ENCODE measurements at places on chromosomes 2 and 18. TPM values are rescaled to one million over a fixed set of nuclear protein-coding genes. Genes with fewer than 3 reads are reported as not detected.

TM4SF20 gene
- total RNA-seq = not detected

SPATA3 gene
- not detected for total RNA-seq

FAM110C gene
- 8.6 TPM for total RNA-seq

- no peak for DNase-seq
Observed at GRCh38 chr2:137938204-137938603, 26.1 kb upstream of the HNMT start.

DNA sequence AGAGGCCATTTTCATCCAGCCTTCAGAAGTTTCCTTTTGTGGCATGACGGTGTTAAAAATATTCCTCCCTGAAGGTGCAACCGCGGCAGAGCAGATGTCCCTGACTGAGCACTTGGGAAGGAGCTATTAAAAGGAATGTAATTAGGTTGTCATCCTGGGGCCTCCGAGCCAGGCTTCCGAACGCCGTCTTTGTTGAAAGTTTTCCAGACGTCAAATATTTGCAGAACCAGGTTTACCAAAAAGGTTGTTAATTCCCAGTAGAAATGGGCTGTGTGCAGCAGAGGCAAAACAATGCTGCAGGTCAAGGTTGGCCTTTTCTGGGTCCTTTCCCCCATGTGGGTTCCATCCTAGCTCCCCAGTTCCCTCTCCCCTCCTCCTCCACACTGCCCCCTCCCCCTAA is 110.0 kb upstream of the STPG4 start:
- no peak for DNase-seq

- no peak for DNase-seq
Observed at GRCh38 chr2:98815795-98816194, 84.9 kb upstream of the MGAT4A start.

- no peak for DNase-seq
Observed at GRCh38 chr2:57941816-57942215, 104.8 kb upstream of the VRK2 start.

DNA sequence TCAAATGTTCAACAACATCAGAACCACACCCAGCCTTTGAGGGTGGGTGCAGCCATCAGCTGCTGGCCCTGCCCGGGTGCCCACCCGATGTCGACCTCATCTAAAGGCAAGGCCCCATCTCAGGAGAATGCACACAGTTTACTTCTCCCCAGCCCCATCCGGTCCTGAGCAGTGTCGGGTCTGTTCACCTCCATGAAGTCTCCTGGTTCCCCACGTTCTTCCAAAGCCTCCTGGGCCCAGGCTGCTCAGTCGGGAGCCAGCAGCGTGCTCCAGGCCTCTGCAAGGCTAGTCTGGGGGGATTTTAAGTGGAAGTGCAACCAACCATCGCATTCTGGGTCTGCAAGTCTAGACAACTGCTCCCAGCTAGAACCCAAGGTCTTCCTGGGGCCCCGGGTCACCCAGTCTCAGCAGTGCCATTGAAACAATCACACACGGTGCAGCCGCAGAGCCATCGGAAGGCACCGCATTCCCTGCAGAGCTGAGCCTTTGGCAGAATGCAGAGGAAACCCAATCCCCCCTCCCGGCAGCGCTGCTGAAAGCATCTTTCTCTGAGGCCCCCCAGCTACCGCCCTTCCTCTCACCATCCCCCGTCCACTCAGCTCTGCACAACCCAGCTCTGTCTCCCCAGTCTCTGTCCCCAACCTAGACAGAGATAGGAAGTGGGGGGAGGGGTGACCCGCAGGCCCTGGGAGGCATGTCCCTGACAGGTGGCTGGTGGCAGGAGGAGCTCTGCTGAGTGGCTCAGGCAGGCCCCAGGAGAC is 8.5 kb downstream of the ESPNL start:
- no peak for DNase-seq

DNA sequence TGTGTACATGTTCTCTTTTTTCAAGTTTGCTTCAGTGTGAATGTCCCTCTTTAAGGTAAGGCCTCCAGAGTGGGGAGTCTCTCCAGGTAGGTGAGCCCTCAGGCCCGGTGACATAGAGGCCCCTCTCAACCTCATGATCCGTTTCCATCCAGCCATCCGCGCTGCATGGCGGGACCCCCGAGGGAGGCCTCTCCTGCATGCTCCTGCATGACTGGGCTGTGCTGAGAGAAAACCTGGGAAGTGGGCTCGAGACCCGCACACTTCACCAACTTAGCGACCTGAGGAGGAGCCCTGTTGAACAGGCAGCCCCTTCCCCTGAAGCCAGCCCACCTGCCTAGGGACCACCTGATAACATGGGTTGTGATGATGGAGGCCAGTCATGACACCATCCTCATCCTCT is 131.3 kb upstream of the EPAS1 start:
- DNase-seq = no peak
